ENCODE measurements at places on chromosomes 4 and X. TPM values are rescaled to one million over a fixed set of nuclear protein-coding genes. Genes with fewer than 3 reads are reported as not detected.

- no peaks in the 10 kb centered on the region for H3K4me1 ChIP-seq
- no peak overlapping the region for H3K4me3 ChIP-seq
- no peak overlapping the region for H3K27ac ChIP-seq
- no peaks in the 10 kb centered on the region for H3K36me3 ChIP-seq
- no peak for DNase-seq
These were observed 29.7 kb downstream of the DCX start for GRCh38 chrX:111382277-111382676.

DNA sequence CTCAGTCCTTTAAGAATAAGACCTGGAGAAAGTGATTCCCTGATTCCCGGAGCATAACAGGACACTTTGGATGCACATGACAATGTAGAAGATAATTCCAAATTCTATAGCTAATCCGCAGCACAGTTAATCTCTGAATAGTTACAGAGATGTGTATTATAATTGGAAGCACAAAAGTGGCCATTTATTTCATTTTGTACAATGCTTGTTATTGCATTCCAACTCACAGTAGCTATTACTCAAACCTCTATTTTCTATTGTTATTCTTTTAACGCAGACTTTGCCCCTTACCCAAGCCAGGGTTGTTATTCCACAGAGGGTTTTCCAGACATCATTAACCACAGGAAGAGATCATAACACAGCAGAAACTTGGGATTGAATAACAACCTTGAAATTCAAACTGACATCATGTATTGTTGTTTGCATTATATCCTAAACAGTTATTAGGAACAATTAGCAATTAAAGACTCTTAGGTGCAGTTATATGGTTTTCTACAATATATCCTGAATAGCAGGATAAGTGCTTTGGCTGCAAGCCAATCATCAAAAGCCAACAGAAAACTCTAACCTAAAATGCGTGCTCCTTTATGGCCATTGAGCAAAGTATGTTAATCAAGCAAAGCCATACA is 984.0 kb upstream of the TENM3 start:
- H3K27me3 ChIP-seq = no peaks in the 10 kb centered on the region
- H3K4me1 ChIP-seq = no peaks in the 10 kb centered on the region
- H3K36me3 ChIP-seq = no peaks in the 10 kb centered on the region
- no peak for DNase-seq
- no peak overlapping the region for H3K27ac ChIP-seq

DNA sequence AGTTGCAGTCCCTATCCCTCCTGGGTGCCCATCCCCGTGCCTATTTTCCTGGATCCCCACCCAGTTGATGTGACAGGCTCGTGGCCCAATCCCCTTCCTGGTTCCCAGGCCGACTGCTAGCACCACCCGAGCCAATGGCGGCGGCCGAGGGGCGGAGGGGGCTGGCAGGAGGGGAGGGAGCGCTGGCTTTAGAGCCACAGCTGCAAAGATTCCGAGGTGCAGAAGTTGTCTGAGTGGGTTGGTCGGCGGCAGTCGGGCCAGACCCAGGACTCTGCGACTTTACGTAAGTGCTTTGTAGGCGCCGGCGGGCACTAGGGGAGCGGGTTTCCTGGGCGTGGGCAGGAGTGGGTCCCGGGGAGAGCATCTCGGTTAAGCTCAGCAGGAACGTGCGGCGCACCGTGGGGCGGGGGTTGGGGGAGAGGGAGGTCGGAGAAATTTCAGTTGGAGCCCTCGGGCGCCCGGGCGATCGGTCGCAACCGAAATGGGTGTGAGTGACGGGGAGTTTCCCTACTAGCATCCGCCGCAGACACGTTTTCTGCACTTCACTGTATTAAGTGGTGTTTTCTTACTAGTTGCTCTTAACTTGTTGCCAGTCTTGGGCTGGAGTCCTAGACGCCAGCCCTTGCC is at the start of gene PLS3:
TSS of gene PLS3 (plus strand) at position 197 of the 627 bp plus-strand sequence. CDS start 49,077 bp downstream, outside the sequence.
- peak within 1 kb of the TSS; percentile 92 for H3K27ac ChIP-seq
- no peaks in the 10 kb centered on the region for H3K36me3 ChIP-seq
- DNase-seq = no peak
- peaks cover 43% of the 10 kb centered on the region for H3K4me1 ChIP-seq
- no peaks in the 10 kb centered on the region for H3K27me3 ChIP-seq
- peak within 1 kb of the TSS; percentile 76 for H3K4me3 ChIP-seq

GRCh38 chr4:155818639-155819038 is 47.4 kb downstream of the ASIC5 start:
- H3K4me3 ChIP-seq = no peak overlapping the region
- H3K27me3 ChIP-seq = no peaks in the 10 kb centered on the region
- H3K27ac ChIP-seq = no peak overlapping the region
- no peaks in the 10 kb centered on the region for H3K36me3 ChIP-seq
- no peak for DNase-seq

- H3K27me3 ChIP-seq = no peaks in the 10 kb centered on the region
- H3K36me3 ChIP-seq = no peaks in the 10 kb centered on the region
- no peak overlapping the region for H3K4me3 ChIP-seq
- peak overlapping the region; percentile 48 for H3K27ac ChIP-seq
These were observed 23.4 kb downstream of the IRF2 start for GRCh38 chr4:184450743-184451535.

- H3K27ac ChIP-seq = no peak overlapping the region
- no peaks in the 10 kb centered on the region for H3K36me3 ChIP-seq
- H3K4me3 ChIP-seq = no peak overlapping the region
- DNase-seq = no peak
- no peaks in the 10 kb centered on the region for H3K27me3 ChIP-seq
- H3K4me1 ChIP-seq = no peaks in the 10 kb centered on the region
These were observed 431.2 kb downstream of the DMD start for GRCh38 chrX:32780109-32780508.

GRCh38 chr4:66279084-66279483 is 608.8 kb upstream of the EPHA5 start:
- H3K27me3 ChIP-seq = no peaks in the 10 kb centered on the region
- DNase-seq = no peak
- H3K27ac ChIP-seq = no peak overlapping the region
- H3K4me3 ChIP-seq = no peak overlapping the region
- H3K4me1 ChIP-seq = no peaks in the 10 kb centered on the region

DNA sequence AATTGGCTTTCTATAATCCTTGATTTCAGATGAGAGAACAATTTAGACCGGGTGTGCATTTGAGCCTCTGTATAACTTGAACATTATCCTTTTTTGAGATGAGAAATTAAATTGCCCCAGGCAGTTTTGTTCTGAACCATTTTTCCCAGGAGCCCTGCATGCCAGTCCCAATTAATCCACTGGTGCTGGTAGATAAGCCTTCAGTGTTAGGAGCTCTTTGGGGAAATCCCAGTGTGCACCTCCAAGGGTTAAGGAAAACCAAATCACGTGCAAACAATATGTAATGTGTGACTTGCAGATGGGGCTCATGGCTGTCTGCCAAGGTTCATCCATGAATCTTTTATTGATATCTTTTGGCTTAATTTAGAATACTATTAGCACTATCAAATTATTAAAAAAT is 43.2 kb downstream of the KIT start:
- H3K36me3 ChIP-seq = no peaks in the 10 kb centered on the region
- no peak for DNase-seq
- no peak overlapping the region for H3K4me3 ChIP-seq
- no peaks in the 10 kb centered on the region for H3K27me3 ChIP-seq
- no peak overlapping the region for H3K27ac ChIP-seq

EXOC1L gene
- total RNA-seq = not detected

SNCA gene
- 6.0 TPM for total RNA-seq

ZCCHC12 gene
- 0.10 TPM for total RNA-seq

KLF8 gene
- 0.13 TPM for total RNA-seq

GPR50 gene
- 0.26 TPM for total RNA-seq

MXRA5 gene
- 14.2 TPM for total RNA-seq

IL2RG gene
- total RNA-seq = 0.28 TPM
